RWPE1 (cell line): ENCODE measurements at places on chromosomes 4 and X.

DNA sequence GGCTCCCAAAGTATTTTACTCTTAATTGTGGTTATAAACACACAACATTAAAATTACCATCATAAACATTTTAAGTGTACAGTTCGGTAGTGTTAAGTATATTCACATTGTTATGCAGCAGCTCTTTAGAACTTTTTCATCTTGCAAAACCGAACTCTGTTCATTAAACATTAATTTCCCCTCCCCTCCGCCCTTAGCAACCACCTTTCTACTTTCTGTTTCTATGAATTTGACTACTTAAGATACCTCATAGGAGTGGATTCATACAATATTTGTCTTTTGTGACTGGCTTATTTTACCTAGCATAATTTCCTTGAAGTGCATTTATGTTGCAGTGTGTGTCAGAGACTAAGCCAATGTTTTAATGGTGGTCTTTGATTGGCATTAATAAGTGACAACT is 32.6 kb downstream of the IL13RA1 start:
- DNase-seq: no peak

DNA sequence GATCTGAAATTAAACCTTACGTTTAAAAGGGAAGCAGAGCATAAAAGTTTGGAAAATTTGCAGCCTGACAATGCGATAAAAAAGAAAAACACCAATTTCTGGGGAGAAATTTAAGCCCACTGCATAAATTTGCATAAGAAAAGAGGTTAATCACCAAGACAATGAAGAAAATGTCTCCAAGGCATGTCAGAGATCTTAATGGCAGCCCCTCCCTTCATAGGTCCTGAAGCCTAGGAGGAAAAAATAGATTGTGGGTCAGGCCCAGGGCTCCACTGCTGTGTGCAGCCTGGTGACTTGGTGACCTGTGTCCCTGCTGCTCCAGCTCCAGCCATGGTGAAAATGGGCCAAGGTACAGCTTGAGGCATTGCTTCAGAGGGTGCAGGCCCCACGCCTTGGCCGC is 264.0 kb upstream of the CT83 start:
- DNase-seq: no peak

GRCh38 chrX:65723706-65724105 is 56.3 kb downstream of the MSN start:
- no peak for DNase-seq

DNA sequence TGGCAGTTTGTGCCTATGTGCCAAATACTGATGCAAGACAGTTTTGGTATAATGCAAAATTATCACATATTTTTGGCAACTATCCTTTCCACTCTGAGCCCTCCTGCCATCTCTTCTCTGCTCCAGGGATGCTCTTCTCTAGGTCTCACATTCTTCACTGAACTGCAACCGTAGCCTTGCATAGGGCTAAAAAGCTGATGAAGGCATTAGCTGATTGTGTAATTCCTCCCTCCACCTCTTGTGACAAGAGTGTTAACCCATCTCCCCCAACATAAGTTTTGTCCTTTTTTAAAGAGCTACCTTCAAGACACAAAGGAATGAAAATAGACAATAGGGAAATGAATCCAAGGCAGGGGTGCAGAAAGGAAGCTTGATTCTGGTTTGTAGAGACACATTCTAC is 33.1 kb upstream of the ANK2 start:
- no peak for DNase-seq

GRCh38 chr4:149264093-149264733 is 551.4 kb downstream of the IQCM start:
- DNase-seq: peak; percentile 30

DNA sequence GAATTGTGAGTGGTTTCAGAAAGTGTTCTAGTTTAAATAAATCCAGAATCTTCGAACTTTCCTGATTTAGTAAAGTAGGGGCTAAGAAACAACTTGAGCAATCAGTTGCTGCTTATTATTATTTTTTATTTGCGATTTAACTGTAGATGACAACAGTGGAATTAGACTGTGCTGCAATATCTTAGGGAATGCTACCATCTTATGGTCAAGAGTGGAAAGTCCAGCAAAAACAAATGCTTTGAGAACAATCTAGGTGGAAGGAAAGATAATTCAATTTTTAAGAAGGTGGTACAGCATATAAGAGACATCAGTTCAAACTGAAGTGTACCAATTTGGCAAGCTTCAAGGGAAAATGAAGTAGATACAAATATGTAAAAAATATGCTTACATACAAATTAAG is 73.3 kb downstream of the CYLC1 start:
- no peak for DNase-seq

DNA sequence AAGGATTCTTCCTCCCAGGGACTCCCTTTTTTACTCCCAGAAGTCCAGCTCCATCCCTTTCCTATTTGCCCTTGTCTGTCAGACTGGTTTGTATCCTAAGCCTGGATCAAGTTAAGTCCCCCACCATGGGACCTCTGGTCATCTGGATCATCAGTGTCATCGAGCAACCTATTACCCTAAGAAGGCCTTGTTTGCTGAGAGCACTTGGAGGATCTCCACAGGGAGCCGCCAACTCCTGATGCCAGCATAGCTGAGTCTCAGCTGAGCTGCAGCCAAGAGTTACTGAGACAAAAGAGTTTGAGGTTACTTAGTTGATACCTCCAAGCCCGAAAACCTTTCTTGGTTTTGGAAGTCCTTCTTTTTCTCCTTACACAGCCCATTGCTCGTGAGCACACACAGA is 10.1 kb upstream of the DAPP1 start:
- no peak for DNase-seq

- peak; percentile 20 for DNase-seq
These were observed 252.0 kb downstream of the FBXW7 start for GRCh38 chr4:152283801-152284470.

GRCh38 chr4:67869580-67870190 is 14.1 kb downstream of the TMPRSS11D start:
- DNase-seq: no peak

DNA sequence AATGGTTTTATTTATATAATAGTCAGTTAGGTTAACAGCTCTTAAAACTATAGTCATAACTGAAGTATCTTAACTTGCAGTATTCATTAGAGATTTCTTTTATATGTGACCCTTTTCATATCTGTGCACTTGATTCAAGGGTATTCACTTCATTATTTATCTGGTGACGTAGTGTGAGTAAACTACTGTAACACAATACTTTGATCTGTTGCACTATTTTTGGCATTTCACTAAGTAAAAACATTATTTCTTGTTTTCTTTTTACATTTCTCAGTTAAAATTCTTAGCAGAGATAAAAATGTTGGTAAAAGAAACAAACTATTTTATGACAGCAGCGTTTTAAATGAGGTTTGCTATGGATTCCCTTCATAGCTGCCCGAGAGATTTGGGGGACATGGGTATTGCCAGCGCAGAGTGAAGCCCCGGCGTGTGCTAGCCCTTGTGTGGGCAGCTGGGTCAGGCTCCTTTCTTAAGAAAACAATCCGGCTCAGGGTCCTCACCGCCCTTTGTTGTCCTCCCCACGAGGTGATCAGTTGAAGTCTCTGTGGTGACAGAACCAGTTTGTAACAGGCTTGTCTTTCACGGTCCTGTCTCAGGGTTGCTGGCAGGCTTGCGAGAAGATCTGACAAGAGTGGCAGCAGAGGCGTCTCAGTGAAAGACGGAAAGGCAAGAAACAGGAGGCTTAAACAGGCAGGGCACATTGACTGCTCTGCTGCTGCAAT is 293.4 kb downstream of the BMPR1B start:
- DNase-seq: no peak
